Sigmoid colon (tissue), 7 donors: ENCODE measurements at places on chromosomes 3 and 15. TPM values are rescaled to one million over a fixed set of nuclear protein-coding genes. Genes with fewer than 3 reads are reported as not detected.

TUSC7 gene
- total RNA-seq: not detected

DBR1 gene
- total RNA-seq: 9.6 TPM

PPP1R14D gene
- total RNA-seq: not detected

GATM gene
- total RNA-seq: 38.4 TPM

MRPL47 gene
- total RNA-seq: 58.5 TPM

CD200 gene
- 4.4 TPM for total RNA-seq

SGO1 gene
- 1.4 TPM for total RNA-seq

ANKUB1 gene
- total RNA-seq: not detected

MYL3 gene
- total RNA-seq: 1.5 TPM

TNIK gene
- total RNA-seq: 21.3 TPM

ITPKA gene
- not detected for total RNA-seq

PYGO1 gene
- total RNA-seq: 14.5 TPM

RPUSD3 gene
- 49.2 TPM for total RNA-seq

CLDN1 gene
- total RNA-seq: 0.49 TPM

SLC41A3 gene
- 39.2 TPM for total RNA-seq

EIF4E3 gene
- total RNA-seq: 35.2 TPM

- no peak overlapping the region for H3K4me3 ChIP-seq
- peaks cover 7% of the 10 kb centered on the region for H3K27me3 ChIP-seq
- H3K36me3 ChIP-seq: no peaks in the 10 kb centered on the region
- H3K4me1 ChIP-seq: peaks cover 10% of the 10 kb centered on the region
- no peak for DNase-seq
- H3K27ac ChIP-seq: no peak overlapping the region
Measured at GRCh38 chr3:13095408-13095937, 22.2 kb upstream of the IQSEC1 start.

DNA sequence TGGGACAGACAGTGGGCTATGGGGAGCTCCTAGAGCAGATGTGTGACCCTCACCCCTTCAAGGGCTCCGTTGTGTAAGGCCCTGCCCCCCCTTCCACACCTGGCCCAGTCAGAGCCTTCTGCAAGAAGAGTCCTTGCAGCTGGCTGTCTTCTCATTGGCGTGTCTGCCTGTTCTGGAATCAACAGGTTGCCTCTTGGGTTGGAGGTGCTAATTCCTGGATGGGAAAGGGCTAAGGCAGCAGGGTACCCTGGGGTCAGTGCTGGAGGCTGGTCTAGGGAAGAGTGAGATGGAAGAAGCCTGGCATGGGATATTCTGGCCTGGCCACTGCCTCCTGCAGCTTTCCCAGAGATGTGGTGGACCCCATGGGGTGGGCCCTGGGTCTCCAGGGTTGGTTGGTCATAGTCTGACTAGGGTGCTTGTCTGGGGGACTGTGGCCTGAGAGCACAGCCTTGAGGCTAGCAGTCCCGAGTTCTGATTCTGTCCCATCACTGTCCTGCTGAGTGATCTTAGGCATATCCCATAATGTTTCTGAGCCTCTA, 5.1 kb downstream of the TEX264 start:
- no peaks in the 10 kb centered on the region for H3K4me1 ChIP-seq
- peaks cover 42% of the 10 kb centered on the region for H3K36me3 ChIP-seq
- no peak overlapping the region for H3K4me3 ChIP-seq
- H3K27me3 ChIP-seq: no peaks in the 10 kb centered on the region
- no peak overlapping the region for H3K27ac ChIP-seq
- no peak for DNase-seq

- no peak for DNase-seq
- H3K36me3 ChIP-seq: peaks cover 5% of the 10 kb centered on the region
- no peak overlapping the region for H3K4me3 ChIP-seq
- no peak overlapping the region for H3K27ac ChIP-seq
Measured at GRCh38 chr15:78177447-78177873, 28.3 kb downstream of the IDH3A start.

DNA sequence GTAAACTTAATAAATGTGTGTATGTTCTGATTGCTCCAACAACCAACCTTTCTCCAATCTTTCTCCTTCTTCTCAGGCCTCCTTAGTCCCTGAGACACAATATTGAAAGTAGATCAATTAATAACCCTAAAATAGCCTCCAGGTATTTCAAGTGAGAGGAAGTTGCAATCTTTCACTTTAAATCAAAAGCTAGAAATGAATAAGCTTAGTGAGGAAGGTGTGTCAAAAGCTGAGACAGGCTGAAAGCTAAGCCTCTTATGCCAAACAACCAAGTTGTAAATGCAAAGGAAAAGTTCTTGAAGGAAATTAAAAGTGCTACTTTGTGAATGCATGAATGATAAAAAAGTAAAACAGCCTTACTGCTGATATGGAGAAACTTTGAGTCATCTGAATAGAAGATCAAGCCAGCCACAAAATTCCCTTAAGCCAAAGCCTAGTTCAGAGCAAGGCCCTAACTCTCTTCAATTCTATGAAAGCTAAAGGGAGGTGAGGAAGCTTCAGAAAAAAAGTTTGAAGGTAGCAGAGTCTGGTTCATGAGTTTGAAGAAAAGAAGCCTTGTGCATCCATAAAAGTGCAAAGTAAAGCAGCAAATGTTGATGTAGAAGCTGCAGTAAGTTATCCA, 38.6 kb downstream of the CCDC80 start:
- no peaks in the 10 kb centered on the region for H3K4me1 ChIP-seq
- peaks cover 2% of the 10 kb centered on the region for H3K36me3 ChIP-seq
- no peak overlapping the region for H3K27ac ChIP-seq
- no peak overlapping the region for H3K4me3 ChIP-seq
- no peaks in the 10 kb centered on the region for H3K27me3 ChIP-seq
- DNase-seq: no peak

- DNase-seq: no peak
- H3K27ac ChIP-seq: no peak overlapping the region
- H3K27me3 ChIP-seq: no peaks in the 10 kb centered on the region
- H3K4me3 ChIP-seq: no peak overlapping the region
- H3K36me3 ChIP-seq: no peaks in the 10 kb centered on the region
Measured at GRCh38 chr3:2615080-2615479, 495.1 kb downstream of the IL5RA start.

- no peak overlapping the region for H3K4me3 ChIP-seq
- H3K27me3 ChIP-seq: no peaks in the 10 kb centered on the region
- DNase-seq: peak; percentile 27
- H3K36me3 ChIP-seq: peaks cover 25% of the 10 kb centered on the region
Measured at GRCh38 chr3:44996556-44996969, 20.5 kb downstream of the EXOSC7 start.

- H3K4me1 ChIP-seq: no peaks in the 10 kb centered on the region
- no peak for DNase-seq
- H3K4me3 ChIP-seq: no peak overlapping the region
Measured at GRCh38 chr15:95352631-95353187, 977.8 kb upstream of the NR2F2 start.

GRCh38 chr3:161630794-161631193, 134.2 kb downstream of the OTOL1 start:
- H3K27ac ChIP-seq: no peak overlapping the region
- no peaks in the 10 kb centered on the region for H3K4me1 ChIP-seq
- H3K27me3 ChIP-seq: no peaks in the 10 kb centered on the region
- DNase-seq: no peak

DNA sequence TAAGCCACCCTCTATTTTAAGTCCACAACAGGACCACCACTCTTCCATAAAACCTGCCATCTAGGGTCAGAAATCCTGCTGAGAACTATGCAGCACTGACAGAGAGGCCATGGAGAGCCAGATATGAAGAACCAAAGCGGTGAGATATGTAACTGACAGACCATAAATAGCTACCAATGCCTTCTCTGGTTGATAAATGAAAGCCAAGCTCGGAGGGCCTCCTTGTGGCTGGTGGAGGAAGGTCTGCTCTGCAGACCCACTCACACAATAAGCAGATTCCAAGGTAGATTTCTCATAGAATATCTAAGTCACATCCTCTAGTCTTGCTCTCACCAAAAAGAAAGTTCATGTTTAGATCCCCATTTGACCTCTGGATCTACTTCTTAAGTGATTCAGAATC, 38.9 kb downstream of the RYK start:
- H3K27me3 ChIP-seq: no peaks in the 10 kb centered on the region
- H3K27ac ChIP-seq: no peak overlapping the region
- peaks cover 17% of the 10 kb centered on the region for H3K4me1 ChIP-seq
- H3K4me3 ChIP-seq: no peak overlapping the region

DNA sequence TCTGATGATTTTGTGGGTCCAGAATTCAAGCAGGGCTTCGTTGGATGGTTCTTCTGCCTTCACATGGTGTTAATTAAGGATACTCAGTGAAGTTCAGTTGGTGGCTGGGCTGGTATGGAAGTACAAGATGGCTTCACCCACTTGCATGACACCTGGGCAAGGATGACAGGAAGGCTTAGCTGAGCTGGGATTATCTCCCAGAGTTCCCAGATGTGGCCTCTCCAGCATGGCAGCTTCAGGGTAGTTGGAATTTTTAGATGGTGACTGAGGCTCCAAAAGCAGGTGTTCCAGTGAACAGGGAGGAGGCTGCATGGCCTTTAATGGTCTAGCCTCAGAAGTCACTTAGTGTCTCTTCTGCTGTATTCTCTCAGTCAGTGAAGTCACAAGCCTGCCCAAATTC, 135.5 kb downstream of the THRB start:
- no peak overlapping the region for H3K27ac ChIP-seq
- peaks cover 32% of the 10 kb centered on the region for H3K4me1 ChIP-seq
- DNase-seq: no peak
- H3K27me3 ChIP-seq: no peaks in the 10 kb centered on the region
- no peaks in the 10 kb centered on the region for H3K36me3 ChIP-seq

DNA sequence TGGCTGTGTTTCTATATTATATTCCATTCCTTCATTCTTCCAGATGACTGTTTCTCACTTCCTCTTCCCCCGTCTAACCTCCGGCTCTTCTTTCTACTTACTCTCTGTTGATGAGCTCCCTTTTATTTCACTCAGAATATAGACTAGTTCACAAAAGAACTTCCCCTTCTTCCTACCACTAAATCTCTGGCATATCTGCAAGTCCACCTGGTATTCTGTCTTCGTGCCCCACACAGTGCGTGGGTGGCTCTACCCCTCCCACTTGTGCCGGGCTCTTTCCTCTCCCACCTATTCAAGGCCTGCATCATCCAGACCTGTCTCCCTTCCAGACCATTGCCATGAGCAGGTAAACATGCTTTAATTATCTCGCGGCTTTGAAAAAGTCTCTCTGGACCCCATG, 73.0 kb downstream of the SCN10A start:
- H3K27me3 ChIP-seq: no peaks in the 10 kb centered on the region
- DNase-seq: no peak
- H3K4me1 ChIP-seq: no peaks in the 10 kb centered on the region
- H3K27ac ChIP-seq: no peak overlapping the region
- no peak overlapping the region for H3K4me3 ChIP-seq

- no peaks in the 10 kb centered on the region for H3K4me1 ChIP-seq
- no peak overlapping the region for H3K4me3 ChIP-seq
- H3K27me3 ChIP-seq: no peaks in the 10 kb centered on the region
- DNase-seq: no peak
- no peak overlapping the region for H3K27ac ChIP-seq
Measured at GRCh38 chr3:22996920-22997571, 206.1 kb upstream of the UBE2E2 start.

DNA sequence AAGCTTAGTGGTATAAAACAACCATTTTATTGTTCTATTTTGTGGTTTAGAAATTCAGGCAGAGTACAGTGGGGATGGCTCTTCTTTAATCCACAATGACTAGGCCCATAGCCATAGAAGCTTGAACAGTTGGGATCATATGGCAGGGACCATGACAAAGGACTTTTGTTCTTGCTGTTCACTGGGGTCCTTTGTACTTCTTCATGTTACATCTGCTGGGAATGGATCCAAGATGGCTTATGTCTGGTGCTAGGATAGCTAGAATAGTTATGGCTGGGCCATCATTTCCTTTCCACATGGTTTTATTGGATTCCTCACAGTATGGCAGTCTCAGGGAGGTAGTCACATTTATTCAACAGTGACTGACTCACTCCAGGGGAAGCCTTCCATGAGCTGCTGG, 427.9 kb upstream of the AGTR1 start:
- no peaks in the 10 kb centered on the region for H3K4me1 ChIP-seq
- DNase-seq: no peak
- no peak overlapping the region for H3K27ac ChIP-seq
- H3K36me3 ChIP-seq: no peaks in the 10 kb centered on the region

GRCh38 chr3:115494826-115495225, 128.5 kb upstream of the GAP43 start:
- no peak for DNase-seq
- H3K27me3 ChIP-seq: no peaks in the 10 kb centered on the region
- no peaks in the 10 kb centered on the region for H3K4me1 ChIP-seq

- no peak for DNase-seq
- no peaks in the 10 kb centered on the region for H3K36me3 ChIP-seq
Measured at GRCh38 chr3:54243056-54243931, 120.9 kb downstream of the CACNA2D3 start.

- no peaks in the 10 kb centered on the region for H3K4me1 ChIP-seq
- DNase-seq: no peak
- H3K27me3 ChIP-seq: no peaks in the 10 kb centered on the region
- H3K4me3 ChIP-seq: no peak overlapping the region
- no peaks in the 10 kb centered on the region for H3K36me3 ChIP-seq
- H3K27ac ChIP-seq: no peak overlapping the region
Measured at GRCh38 chr3:27666272-27666671, 55.9 kb downstream of the EOMES start.

DNA sequence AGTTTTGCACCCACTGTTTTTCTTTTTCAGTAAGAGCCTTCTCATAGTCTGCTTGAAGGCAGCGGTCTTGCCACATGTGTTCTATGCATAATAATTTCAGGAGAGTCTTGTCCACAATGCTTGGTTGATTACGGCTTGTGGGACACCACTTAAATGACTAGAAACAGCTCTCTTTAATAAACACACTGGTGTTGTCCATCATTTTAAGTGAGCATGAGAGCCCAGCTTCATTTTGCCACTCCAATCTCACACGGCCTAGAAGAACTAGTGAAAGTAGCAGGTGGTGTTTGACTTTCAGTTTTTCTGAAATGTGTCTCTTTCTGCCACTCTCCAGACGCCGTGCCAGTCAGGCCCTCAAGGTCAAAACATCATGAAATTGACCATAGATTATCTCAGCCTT, 292.1 kb downstream of the LPP start:
- no peaks in the 10 kb centered on the region for H3K27me3 ChIP-seq
- no peaks in the 10 kb centered on the region for H3K36me3 ChIP-seq
- no peak overlapping the region for H3K4me3 ChIP-seq
- peaks cover 15% of the 10 kb centered on the region for H3K4me1 ChIP-seq

DNA sequence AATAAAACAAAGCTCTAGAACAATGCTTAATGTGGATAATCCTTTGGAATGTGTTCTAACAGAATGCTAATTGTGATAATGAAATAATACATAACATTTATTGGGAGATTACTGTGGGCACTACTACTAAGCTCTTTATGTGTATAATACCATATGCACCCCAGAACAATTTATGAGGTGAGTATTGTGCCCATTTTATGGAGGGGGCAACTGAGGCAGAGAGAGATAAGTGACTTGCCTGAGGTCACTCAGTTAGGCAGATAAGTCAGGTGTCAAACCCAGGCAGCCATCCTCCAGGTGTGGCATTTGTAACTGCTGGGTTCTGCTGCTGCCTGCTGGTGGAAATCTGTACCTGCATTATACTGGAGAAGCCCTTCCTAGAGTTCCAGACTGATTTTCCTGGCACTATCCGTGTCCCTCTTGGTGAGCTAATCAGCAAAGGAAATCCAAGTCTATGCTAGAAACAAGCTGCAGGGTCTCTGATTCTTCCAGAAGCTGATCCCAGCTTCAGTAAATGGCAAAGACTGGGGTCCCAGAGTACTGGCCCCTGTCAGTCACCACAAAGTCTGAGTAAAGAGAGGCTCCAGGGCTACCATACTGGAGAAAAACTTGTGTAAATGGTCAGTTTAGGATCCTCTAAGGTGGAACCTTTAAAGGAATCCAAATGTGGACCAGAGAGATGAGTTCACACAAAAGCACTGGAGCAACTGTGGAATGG, 22.6 kb upstream of the RBP1 start:
- H3K27me3 ChIP-seq: no peaks in the 10 kb centered on the region
- DNase-seq: no peak
- no peak overlapping the region for H3K27ac ChIP-seq
- no peak overlapping the region for H3K4me3 ChIP-seq
- H3K36me3 ChIP-seq: no peaks in the 10 kb centered on the region
- no peaks in the 10 kb centered on the region for H3K4me1 ChIP-seq
